Hematopoietic multipotent progenitor cell treated with erythropoietin and hydrocortisone succinate and interleukin-3 and kit ligand, for 15 days (in vitro differentiated cells): ENCODE measurements at places on chromosomes 2 and 18.

GRCh38 chr2:43946685-43947084 is 49.1 kb downstream of the LRPPRC start:
- DNase-seq = no peak

DNA sequence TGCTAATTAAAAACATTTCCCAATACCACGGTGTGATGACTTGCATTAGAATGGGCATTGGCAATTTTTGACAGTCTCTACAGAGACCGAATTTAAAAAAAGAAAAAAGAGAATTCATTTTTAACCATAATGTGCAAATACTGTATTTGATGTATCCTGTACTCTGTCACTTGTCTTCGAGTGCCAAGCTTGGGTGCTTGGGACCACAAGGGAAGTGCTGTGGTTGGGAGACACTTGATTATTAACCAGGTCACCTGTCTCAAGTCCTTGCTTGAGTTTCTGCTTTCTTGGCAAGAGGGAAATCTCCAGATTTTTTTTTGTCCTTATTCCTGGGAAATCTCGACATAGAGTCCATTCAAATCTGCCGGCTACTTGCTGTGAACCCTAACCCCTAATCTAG is 209.0 kb downstream of the MC4R start:
- no peak for DNase-seq

GRCh38 chr2:64666810-64667438 is 13.2 kb upstream of the SERTAD2 start:
- DNase-seq = no peak

GRCh38 chr2:168030862-168031624 is 216.4 kb downstream of the STK39 start:
- no peak for DNase-seq

DNA sequence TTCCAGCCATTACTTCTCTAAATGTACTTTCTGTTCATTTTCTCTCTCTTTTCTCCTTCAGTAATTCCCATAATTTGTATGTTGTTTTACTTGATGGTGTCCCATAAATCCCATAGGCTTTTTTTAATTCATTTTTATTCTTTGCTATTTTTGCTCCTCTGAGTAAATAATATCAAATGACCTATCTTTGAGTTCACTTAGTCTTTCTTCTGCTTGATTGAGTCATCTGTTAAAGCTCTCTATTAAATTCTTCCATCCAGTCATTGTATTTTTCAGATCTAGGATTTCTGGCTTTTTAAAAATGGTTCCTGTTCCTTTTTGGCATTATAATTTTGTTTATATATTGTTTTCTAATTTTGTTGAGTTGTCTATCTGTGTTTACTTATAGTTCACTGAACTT is 13.5 kb downstream of the SP100 start:
- DNase-seq = no peak

DNA sequence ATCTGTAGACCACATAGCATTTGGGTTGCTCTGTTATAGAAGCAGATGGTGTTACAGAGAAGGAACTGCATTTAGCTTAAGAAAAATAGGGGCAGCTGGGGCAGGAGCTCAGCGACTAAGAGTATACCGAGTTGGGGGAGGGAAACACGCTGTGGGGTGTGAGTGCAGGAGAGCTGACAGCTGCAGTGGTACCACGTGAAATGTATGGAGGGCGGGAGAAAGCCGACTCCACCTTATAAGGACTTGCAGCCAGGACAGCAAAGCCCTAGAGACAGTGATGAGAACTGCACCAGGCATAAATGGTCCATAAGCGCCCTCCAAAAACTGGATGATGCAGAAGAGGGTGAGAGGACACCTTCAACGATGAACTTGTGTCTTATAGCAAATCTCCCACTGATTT is 237.6 kb downstream of the PRKCE start:
- no peak for DNase-seq

DNA sequence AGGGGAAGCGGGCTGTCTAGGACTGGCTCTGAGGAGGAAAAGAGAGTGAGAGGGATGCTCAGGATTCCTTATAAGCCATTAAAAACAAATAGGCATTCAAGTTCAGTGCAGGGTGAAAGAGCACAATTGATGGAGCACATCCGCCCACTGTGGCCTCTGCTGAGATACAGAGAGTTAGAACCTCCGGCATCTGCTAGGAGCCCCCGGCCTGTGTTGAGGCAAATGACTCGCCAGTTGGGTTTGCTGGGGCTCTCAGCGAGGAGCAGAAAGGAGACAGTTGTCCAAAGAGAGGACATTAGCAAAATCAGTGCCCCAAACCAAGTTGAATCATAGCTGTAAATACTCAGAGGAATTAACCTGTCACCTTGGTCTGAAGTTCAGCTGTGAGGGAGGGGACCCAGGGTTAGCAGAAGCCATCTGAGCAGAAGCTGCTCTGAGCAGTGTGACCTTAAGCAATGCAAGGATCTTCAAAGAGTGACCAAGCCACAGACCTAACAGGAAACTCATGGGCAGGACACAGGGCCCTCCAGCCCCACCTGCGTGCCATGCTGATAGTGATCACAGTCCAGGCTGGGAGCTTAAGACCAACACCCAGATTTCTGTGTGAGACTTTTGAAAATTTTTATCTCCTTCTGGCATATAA is 23.3 kb upstream of the IL18RAP start:
- no peak for DNase-seq

DNA sequence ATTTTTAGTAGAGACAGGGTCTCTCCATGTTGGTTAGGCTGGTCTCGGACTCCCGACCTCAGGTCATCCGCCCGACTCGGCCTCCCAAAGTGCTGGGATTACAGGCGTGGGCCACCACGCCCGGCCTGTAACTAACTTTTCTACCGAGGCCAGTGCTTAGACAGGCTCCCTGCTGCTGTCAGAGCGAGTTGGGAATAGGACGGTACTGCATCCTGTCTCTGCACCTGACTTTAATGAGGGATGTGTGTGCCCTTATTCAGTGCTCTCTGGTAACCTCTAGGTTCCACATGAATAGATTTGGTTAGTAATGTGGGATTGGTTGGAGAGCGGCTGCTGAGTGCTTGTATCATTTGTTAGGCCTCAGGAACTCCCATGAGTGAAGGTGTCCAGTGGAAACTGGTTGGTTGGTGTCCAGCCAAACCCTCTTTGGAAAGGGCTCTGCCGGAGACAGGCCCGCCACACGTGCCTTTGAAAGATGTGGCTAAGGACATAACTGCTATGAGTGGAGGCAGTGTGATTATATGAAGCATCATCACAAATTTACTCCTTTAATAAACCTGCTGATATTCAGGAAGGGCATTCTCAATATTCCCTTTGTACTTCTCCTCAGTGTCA is 36.6 kb downstream of the MYOM1 start:
- no peak for DNase-seq
